Cortex of kidney (tissue), 1 donor: ENCODE measurements at places on chromosomes 3 and 15.

DNA sequence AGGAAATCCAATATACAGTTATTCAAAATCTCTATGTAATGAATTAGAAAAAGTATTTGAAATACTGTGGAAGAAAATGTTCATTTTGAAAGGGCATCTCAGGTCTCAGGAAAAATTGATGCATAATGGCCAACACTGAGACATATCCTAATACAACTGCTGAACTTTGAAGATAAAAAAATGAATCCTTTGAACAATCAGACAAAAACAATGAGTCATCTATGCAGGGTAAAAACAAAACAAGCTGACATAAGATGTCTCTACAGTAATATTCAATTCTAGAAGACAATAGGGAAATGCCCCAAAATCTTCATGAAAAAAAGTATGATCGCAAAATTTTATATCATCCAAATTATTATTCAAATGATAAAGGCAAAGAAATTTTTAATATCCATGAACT, 34.0 kb upstream of the ZNF280D start:
- no peak for DNase-seq

DNA sequence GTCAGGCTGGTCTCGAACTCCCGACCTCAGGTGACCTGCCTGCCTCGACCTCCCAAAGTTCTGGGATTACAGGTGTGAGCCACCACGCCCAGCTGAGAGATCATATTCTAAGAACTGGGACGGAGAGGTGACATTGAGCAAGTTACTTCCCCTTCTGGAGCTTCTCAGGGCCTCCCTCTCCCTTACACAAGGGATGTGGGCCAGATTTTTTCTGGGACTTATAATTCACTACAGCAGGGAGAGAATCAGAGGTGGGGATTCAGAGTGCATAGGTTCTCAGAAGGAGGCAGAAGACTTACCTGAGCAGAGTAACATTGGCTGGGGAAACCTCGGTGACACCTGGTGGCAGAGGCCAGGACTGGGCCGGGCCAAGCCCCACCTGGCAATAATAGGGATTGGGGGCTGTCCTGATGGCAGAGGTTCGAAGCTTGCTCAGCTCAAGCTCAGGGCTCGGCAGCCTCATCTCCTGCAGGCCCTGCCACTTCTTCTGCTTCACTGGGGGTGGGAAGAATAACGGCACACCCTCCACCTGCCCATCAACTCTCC, 6.8 kb downstream of the LTK start:
- DNase-seq, result no peak

DNA sequence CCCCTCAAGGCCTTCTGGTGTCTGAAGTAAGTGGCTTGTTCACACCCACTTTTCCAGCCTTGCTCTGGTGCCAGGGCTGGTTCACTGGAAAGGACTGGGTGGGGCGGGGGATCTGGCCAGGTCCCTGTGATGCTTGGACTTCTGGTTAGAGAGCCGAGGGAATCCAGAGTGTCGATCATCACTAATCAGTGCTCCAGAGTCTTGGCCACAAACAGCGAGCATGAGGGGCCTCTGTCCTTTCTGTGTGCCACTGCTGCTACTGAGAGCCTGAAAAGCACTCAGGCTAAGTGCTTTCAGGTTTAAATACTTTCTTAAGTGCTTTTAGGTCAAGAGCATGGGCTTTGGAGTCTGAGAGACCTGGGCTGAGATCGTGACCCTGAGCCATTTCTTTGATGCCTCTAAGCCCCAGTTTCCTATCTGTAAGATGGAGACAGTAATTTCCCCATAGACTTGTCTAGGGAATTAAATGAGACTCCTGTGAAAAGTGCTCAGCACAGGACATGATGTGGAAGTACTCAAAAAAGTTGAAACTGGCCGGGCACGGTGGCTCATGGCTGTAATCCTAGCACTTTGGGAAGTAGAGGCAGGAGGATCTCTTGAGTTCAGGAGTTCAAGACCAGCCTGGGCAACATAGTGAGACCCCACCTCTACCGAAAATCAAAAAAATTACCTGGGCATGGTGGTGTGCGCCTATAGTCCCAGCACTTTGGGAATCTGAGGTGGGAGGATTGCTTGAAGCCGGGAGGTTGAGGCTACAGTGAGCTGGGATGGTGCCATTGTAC, 53.8 kb upstream of the SEC22A start:
- no peak for DNase-seq

GRCh38 chr3:31575448-31575847, 42.7 kb downstream of the STT3B start:
- no peak for DNase-seq

DNA sequence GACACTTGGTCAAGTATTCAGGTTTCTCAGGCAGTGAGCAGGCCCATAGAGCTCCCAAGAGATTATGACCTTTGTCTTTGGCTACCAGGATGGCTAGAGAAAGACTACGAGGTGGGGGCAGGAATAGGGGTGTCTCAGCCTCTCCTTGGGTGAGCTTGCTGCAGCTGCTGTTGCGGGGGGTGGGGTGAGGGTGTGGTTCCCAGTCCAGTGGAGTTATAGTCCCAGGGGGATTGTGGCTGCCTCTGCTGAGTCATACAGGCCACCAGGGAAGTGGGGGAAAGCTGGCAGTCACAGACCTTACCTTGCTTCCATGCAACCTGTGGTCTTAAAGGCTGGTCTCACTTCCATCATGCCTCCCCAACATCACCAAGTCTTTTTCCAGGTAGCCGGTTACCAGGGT, 31.7 kb downstream of the ATP2C1 start:
- DNase-seq, result no peak

DNA sequence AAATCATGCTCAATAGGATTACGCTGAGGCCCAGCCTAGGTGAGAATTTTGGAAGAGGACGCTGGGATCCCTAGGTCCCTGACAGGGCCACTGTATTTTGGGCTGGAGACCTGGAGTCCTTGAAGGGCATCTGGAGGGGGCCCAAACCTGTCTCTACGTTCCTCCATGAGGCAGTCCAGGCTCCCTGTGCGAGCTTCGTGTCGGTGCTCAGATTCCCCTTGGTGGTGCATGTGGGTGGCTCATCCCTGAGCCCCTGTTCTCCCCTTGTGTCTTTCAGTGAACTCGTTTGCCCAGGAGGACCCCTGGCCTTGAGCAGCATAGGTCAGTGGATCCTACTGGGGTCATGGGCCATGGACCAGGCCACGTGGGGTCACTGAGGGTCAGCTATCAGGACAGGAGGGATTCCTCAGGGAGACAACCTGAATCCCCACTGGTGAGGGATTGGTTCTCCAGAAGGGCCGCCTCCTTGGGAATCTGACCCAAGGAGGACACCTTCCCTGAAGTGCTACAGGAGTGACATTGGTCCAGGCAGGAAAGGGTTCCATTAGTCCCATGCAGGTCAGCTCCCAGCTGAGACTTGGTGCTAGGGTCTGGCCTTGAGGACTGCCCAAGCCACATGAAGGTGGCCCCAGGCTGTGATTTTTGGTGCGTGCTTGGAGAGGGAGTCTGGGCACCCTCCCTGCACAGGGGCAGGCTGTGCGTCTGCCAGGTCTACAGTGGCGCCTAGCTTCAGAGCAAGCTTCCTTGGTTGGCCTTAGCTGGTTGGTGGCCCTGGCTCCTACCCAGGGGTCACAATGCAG, 229.8 kb downstream of the SNRPN start:
- no peak for DNase-seq

DNA sequence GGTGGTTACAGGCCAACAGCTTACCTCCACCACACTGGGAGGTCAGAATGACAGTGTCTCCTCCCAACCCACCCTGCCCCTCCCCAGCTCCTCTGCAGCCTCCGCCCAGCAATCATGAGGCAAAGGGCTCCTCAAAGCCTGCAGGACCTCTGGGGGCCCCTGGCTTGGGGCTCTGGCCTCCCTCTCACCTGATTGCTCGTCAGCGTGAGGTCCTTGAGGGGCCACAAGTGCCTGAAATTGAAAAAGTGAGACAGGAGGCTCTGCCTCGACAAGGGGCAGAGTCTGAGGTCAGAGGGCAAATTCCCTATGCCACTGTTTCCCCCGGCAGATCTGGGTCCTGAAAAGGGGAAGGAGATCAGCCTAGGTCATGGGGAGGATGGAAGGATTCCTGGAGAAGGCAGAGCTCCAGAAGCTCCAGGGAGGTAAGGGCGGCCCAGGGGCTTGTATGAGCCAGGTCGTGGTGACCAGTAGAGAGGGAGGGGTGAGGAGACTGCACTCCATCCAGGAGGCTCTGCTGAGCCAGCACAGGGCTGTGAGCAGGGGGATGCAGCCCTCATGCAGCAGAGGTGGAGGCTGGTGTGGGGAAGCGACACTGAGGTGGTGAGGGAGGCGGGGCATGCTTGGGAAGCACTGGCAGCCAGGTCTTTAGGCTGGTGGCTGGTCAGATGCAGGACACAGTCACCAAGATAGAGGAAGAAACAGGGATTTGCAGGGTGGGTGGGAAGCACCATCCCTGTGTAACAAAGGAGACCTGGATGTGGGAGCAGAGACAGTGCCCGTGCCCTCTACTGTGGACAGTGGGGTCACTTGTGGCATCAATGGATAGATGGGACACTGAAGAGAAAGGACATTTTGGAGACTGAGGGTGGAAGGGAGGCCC, 20.1 kb downstream of the ALS2CL start:
- DNase-seq, result no peak

- DNase-seq, result no peak
These were observed 92.2 kb upstream of the RAP2B start for GRCh38 chr3:153069598-153070510.

DNA sequence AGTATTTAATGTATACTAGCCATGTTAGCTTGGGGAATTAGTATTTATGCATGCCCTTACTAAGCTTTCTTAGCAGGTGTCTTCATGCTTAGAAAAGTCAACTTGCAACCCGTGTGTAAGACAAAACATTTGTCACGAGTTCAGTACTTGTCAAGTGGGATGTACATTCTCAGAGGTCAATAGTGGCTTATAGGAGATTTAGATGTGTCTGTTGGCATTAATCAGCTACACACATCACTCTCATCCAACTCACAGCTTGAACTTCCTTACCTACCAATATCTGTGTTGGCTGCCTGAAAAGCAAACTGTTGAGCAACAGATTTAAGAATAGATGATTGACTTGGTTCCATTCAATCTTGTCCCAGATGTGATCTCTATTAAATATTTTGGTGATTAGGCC, 109.5 kb downstream of the ROBO2 start:
- DNase-seq, result no peak

DNA sequence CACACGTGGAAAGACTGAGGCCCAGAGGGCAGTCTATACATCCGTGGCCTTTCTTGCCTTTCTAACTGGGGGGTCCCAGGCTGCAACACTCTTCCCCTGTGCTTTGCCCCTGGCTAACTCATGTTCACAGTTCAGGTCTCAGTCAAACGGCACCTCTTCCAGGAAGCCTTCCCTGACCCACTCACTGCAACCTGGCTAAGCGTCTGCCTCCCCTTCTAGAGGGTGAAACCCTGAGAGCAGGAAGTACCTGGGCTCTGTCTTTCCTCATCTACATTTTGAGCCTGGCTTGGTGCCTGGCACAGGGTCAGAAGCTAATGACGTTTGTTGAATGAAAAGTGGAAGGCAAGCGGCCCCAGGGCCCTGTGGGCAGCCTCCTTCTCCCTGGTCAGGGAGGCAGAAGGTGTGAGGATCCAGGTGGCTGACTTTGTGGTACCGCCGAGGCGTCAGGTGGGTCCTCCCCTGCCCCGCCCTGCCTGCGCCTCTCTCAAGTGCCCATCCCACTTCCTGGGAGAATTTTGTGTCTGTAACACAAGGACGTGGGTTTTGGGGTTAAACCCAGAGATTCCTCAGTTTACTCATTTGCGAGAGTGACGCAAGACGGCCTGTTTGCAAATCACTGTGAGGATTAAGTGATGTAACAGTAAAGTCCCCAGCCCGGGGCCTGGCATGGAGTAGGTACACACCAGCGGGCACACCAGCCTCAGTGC, 32.1 kb downstream of the DNASE1L3 start:
- DNase-seq, result no peak

- DNase-seq, result no peak
These were observed 5.3 kb upstream of the REC114 start for GRCh38 chr15:73437543-73438109.

DNA sequence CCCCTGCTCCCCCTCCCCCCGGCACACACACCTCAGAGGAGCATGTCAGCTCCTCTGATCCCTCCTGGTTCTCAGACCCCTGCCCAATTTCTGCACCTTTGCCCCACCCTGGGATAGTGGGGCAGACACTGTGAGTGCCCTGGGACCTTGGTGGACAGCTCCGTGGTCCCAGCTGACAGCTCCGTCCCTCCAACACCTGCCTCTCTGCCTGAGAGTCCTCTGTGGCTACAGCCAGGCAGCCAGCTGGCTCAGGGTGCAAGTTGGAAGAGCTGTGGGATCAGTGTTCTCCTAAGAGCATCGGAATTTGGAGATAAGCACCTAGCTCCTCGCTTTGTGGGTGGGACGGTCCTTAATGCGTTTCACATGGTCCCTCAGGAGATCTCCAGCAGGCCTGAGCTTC, 43.7 kb upstream of the PGPEP1L start:
- no peak for DNase-seq

DNA sequence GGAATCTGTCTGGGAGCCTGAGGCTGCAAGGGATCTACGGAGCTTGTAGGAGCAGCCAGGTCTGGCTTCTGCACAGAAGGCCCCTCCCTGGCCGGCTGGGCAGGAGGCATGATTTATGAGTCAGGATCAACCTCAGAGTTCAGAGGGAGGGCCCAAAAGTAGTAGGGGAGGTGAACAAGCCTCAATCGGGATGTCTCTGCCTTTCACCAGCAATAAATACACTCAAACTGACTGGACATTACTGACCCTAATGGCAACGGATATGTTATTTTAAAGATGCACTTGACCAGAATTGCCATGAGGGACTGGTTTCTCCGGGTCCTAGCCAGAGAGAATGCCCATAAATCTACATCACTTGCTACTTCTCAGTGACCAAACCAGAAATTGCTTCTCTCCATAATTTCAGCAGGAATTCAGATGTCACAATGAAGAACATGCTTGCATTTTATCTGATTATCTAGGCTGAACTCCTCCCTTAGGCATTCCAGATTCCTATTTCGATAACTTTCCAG, 109.6 kb upstream of the LMOD3 start:
- no peak for DNase-seq

DNA sequence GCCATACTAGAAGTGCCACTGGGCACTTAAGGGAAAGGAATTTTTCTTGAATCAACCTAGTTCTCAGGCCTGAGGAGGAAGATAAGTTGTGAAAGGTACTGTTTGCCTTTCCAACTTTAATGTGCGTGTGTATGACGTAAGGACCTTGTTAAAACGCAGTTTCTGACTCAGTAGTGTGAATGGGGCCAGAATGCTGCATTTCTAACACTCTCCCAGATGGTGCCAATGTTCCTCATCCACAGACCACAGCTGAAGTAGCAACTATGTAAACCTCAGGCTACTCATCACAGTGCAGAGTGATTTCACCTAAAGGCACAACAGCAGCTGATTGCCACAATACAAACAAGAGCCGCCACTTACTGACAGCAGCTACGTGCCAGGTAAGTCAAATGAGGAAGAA, 103.6 kb downstream of the OTOL1 start:
- DNase-seq, result no peak
